ENCODE measurements at places on chromosomes 1 and 21.
A peak's percentile ranks its signal among the peaks of the same experiment; 100 is the strongest.

GRCh38 chr1:222404710-222405109 is 143.2 kb downstream of the HHIPL2 start:
- no peak for DNase-seq

GRCh38 chr1:48969971-48970370 is 193.3 kb upstream of the BEND5 start:
- no peak for DNase-seq

DNA sequence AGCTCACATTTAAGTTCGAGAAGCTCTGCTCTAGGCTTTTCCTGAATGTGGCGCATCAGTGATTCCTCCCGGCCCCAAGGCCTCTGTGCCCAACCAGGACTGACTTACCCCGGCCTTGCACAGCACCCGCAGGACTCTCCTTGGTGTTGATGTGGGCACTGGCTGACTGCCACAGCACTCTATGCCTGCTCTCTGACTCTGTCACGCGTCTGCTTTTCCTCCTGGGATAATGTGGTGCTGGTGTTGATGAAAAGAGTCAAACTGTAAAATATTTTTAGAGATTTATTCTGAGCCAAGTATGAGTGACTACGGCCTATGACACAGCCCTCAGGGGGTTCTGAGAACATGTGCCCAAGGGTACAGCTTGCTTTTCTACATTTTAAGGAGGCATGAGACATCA is 15.5 kb upstream of the SLC2A5 start:
- no peak for DNase-seq

DNA sequence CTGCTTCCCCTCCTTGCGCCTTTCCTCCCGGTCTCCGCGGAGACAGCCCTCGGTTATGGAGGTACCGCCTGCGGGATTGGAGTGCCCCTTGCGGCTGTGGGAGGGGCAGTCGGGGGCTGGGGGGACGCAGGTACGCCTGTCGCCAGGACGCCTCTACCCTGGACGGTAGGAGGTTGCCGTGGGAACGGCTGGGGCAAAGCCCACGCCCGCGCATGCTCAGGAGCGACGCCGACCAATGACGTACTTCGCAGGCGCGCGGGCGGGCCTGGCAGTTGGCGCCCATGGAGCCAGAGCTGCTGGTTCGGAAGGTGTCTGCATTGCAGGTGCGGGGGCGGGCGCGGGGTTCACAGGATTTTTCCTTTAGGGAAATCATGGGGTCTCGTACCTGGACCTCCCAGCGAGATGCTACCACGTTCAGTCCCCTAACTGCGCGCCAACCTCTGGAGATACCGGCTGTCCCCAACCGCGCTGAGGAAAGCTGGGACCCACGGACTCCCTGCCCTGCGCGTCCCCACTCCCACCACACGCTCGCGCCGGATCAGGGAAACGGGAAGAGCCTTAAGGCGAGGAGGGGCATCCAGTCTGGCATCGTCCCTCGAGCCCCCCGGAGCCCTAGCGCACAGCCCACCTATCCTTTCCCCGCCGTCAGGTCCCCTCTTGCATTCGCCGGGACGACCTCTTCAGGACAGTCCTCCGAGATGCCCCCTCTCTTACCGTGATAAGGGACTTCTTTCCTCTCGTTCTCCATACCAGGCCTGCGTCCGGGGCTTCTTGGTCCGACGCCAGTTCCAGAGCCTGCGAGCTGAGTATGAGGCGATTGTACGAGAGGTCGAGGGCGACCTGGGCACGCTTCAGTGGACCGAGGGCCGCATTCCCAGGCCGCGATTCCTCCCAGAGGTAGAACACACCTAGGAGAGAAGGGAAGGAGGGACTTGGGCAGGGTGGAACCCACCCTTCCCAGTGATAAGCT is at the start of gene IQCC:
Gene IQCC, plus strand, starts transcription at position 271 of the 970 bp plus-strand sequence. Its CDS starts 11 bp downstream, at position 282.
- DNase-seq = peak; percentile 71

GRCh38 chr1:15290382-15290781 is 43.4 kb downstream of the FHAD1 start:
- DNase-seq = no peak

DNA sequence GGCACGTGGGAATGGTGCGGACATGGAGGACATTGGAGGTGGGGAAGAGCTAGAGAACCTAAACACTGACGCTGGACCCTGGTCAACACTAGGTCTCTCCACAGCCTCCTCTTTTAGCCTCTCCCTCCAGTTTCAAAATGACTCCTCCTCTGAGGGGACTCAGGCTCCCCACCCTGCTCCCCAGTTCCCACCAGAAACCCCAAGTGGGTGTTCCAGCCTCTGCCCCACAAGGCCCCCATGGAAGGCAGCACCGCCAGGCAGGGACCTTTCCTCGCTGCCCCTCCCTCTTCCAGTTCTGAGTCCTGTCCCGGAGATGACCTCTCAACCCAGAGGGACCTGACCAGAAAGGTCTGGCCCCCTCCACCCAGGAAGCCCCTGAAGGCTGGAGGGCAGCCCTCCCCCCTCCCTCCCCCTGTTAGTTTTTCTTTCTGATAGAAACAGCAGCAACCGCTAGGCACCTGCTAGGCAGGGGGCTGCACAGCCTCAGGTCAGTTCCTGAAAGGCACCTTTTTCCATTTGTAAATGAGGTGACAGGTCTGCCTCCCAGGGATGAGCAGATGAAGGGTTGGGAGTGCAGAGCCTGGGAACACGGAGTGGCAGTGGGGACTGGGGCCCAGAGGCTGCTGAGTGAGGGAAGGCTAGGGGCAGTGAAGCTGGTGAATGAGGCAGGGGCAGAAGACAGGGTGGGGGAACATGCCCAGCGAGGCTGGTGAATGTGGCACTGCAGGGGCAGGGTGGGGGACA is 9.3 kb upstream of the ITGB2 start:
- no peak for DNase-seq

- DNase-seq = no peak
Measured at GRCh38 chr1:34188418-34188817, 11.7 kb downstream of the C1orf94 start.

DNA sequence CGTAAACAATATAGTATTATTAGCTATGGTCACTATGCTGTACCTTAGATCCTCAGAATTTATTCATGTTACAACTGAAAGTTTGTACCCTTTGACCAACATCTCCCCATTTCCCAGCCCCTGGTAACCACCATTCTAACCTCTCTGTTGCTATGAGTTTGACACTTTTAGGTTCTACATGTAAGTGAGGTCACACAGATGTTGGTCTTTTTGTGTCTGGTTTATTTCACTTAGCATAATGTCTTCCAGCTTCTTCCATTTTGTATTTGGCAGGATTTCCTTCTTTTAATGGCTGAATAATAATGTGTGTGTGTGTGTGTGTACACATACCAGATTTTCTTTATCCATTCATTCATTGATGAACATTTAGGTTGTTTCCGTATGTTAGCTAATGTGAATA is 139.5 kb downstream of the FAF1 start:
- no peak for DNase-seq

- no peak for DNase-seq
Measured at GRCh38 chr21:18249672-18250071, 5.0 kb downstream of the CHODL start.

DNA sequence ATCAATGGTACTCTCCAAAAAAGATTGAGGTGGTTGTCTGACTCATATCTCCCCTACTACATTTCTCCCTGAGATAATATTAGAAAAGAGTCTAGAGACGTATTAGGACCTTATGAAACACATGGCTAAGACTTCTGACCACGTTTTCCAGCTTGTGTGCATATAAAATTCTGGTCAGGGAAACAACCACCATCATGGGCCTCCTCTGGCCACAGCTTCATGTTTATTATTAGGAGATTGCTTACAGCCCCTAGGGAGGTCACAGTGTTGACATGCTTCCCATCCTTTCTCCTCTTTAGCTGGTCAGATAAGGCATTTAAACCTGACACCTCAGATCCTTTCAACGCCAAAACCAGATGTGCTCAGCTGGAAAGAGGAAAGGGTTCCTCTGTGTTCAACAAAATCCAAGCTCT is 620.2 kb downstream of the PLPP3 start:
- no peak for DNase-seq

- no peak for DNase-seq
Measured at GRCh38 chr1:1306070-1306660, 1.6 kb downstream of the ACAP3 start.

- no peak for DNase-seq
Measured at GRCh38 chr1:184950906-184951305, 23.4 kb downstream of the NIBAN1 start.

GRCh38 chr1:9990944-9991343 is 6.1 kb upstream of the RBP7 start:
- DNase-seq = no peak

DNA sequence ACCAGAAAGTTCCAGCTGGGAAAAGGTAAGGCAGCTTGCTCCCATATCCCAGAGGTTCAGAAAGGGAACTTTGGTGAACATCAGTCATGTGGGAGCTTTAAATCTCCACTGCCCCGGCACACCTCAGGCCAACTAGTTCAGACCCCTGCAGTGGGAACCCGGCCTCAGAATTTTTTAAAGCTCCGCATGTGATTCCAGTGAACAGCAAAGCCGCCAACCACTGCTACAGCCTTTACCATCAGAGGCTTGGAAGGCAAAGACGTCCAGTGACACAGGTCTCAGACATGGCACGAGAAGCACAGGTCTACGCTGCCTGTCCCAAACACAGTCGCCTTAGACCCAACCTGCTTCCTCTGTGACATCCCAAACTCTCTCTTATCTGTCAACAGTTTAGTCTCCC is 31.0 kb downstream of the SETD4 start:
- no peak for DNase-seq

DNA sequence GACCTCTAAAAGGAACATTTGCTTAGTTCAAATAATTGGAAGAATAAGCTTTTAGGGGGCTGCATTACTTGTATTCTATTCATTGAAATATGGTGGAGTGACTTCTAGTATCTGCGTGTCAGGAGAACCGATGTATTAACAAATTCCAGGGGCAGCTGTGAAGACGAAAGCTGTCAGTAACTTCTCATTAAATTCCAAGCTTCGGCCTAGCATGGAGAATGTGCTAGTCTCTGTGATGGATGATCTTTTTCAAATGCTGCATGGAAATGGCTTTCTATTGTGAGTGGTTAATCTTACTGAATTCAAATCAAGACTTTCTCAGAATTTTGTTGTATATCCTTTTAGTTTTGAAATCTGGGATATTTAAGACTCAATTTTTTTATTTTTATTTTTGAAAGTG is 429.9 kb downstream of the ADGRL2 start:
- DNase-seq = no peak

GRCh38 chr1:211731456-211732292 is 56.3 kb upstream of the NEK2 start:
- DNase-seq = no peak

DNA sequence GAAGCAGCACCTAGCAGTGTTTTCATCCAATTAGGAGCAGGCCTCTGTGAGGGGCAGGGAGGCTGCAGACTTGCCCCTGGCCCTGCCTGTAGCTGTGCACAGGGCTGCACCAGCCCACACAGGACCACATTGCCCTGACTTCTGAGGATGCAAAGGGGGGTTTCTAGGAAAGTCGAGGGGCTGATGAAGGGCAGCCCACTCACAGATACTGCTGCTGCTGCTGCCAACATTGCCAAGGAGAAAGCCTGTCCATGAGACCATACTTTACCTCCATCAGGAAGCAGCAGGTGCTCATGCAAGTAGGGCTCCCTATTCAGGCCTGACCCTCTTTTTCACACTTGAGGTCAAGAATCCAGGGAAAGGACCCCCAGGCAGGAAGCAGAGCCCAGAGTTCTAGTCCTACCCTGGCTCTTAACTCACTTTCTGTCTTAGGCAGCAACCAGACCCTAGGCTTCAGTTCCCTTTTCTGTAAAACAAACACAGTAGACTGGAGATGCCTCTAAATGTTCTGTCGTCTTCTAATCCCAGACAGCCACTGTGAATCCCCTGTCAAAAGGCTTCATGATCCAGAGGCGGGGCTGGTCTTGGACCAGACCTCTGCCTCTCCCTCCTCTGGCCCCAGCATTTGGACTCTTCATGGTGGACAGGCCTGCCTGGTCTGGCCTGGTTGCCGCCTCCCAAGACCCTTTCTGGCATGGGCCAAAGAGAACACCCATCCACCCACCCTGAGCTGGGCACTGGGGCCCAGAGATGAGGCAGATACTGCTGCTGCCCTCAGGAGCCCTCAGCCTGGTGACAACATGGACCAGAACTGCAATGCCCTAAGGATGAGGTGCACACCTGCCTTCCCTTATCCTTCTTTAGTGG is 120.2 kb downstream of the GLIS1 start:
- no peak for DNase-seq

GRCh38 chr21:36749935-36750575 is 51.1 kb downstream of the SIM2 start:
- DNase-seq = no peak

DNA sequence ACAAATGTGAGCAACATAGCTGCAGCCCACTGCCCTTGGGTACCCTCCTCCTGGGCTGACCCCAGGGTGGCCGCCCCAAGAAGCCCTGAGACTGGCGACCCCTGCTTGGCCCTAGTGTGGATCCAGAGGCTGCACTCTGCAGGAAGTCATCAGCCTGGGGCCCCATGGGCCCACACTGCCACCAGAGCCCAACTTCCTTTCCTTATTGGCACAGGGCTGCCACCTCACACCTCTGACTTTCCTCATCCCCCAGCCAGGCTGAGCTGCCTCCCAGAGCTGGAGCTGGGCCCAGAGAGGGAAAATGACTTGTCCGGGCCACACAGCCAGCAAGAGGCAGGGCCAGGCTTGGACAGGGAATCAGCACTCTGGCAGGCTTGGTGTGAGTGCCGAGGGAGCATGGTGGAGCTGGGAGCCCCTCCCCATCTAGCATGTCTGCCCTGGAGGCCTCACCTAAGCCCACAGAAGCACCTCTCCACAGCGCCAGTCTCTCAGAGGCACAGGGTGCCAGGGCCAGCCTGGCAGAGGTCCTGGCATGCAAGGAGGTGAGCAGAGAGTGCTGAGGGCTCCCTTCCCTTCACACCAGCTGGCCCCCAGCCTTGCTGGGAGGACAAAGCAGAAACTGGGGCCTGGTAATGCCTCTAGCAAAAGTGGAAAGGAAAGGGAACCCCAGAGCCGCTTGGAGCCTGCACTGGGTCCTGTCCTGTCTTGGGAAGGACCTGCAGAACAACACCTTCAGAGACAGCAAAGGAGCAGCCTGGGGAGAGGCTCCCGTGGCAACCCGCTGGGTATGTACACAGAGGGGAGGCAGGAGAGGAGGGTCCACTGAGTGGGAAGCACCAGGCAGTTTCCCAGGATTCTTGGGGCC is 3.2 kb downstream of the RAP1GAP start:
- no peak for DNase-seq

- DNase-seq = no peak
Measured at GRCh38 chr1:39800471-39800835, 11.8 kb upstream of the BMP8B start.

DNA sequence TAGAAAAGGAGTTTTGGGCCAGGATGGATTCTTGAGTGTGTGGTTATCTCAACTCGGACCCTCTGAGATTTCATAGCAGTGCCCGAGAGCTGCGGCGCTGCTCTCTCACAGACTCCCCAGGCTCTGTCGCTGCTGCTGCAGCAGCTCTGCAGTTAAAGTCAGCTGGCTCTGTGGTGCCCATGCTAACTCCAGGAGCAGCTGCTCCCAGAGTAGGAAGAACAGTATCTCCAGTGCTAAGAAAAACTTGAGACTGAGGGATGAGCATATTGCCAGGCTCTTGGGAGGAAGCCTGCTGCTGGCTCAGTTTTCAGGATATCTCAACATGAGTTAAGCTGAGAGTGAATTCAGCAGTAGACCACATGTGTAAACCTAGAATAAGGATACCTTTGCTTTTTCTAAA is 4.5 kb downstream of the LCE2D start:
- DNase-seq = no peak

GRCh38 chr1:187114792-187115191 is 286.0 kb downstream of the PLA2G4A start:
- no peak for DNase-seq
